ENCODE measurements at places on chromosomes 2 and 18.

GRCh38 chr2:24515335-24515734, 24.3 kb downstream of the NCOA1 start:
- DNase-seq = no peak

DNA sequence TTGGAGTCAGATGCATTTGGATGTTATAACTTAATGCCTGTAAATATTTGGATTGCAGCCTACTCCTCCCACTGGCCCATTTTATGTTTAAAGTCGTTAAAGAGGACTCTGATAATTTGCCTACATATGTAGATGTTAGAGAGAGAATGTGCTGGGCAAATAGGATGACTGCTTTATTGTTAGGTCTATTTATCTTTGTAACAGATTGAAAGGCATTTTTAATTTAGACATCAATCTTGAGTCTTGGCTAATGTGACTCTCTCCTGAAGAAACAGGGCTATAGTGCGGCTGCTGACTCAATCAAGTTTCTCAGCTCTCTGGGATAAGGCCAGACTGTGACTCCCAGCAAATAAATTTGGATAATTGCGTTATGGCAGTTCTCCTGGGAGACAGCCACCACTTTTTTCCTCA, 1101.4 kb downstream of the CBLN2 start:
- DNase-seq = peak; percentile 18

DNA sequence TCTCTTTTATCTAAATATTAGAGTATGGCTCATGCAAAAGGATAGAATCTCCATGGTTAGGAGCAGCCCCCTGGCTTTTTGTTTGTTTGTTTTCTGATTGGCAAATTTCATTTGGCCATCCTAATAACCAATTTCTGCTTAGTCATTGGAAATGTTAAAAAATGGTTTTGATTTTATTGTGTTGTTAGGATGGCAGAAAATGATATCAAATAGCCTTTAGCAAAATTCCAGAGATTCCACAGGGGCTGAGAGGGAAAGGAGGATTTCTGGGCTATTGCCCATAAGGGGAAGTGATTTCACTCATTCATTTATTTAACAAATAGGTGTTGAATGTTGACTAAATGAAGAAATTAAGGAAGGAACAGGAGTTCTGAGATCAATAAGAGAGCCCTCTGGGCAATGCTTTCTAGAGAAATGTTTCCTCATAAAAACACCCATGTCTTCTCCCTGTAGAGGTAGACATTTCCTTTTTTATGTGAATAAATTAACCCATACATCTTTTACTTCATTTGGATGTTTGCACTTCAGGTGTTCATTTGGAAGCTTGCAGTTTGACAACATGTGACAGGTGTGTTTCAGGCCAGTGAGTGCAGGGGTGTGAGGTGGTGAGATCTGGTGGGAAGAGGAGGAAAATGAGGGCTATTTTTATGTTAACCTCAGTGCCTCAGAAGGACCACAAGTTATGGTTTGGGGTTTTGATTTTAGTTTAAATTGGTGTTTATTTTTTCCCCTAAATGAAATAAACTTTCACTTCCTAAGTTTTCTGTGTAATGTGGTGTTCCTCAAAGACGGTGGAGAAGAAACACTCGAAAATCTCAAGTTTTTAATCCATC, 61.7 kb upstream of the EPC2 start:
- DNase-seq = no peak

- no peak for DNase-seq
Measured at GRCh38 chr2:37623406-37623805, 48.0 kb downstream of the CDC42EP3 start.

DNA sequence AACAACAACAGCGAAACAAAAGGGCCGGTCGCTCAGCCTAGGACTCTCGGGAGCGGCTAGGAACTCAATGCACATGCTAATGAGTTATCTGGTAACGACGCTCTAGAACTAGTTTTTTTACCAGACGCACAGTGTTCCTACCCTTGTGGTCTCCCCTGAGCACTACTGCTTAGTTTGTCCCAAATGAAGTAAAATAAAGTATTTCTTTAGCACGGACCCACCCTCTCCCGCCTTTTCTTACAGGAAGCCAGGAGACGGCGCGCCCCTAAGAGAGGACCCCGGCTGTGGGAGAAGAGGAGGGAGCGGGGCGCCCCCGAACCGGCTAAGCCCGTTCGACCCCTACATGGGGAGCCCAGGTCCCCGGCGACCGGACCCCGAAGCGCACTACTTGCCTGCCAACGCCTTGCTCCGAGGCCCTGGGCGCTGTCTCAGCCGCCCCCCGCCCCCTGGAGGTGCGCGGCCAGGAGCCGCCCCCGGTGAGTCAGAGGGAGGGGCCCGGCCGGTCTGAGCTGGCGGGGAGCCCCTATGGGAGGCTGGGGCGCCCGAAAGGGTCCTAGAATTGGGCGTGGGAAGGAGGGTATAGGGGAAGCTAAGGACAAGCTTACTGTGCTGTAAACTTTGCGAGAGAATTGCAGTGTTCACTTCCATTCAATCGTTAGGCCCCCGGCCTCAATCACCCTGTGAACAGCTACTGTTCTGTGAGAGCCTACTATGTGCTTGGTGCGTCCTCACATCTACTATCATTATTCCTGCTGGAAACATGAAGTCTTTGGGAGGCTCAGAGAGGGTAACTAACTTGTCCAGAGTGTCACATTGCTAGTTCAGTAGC, 3.6 kb upstream of the CAPG start:
- no peak for DNase-seq

GRCh38 chr2:107436281-107436680, 390.4 kb upstream of the RGPD4 start:
- DNase-seq = no peak

- no peak for DNase-seq
Measured at GRCh38 chr2:153873052-153874048, 1.6 kb downstream of the GALNT13 start.

GRCh38 chr2:9681427-9681817, 50.6 kb upstream of the YWHAQ start:
- no peak for DNase-seq

DNA sequence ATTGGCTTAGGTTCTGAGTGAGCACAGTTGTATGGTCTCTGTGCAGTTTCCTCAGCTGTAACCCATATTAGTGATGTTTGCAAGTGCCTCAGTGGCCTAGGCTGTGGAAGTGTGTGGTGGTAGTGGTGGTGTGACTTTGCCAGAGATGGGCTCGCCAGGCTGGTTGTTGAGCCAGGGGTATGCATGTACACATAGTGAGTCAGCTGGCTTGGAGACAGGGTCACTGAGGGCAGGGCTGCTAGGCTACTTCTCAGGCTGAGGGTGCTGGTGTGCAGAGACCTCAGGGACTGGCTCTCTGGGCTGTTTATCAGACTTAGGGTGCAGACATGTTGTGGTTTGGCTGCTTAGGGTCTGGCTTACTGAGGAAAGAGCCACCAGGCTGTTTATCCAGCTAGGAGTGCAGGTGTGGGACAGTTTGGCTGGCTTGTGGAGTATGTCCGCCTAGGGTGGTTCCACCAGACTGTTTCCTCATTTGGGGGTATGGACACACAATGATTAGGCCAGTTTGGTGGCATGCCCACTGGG, 15.0 kb downstream of the APLF start:
- DNase-seq = no peak

- DNase-seq = no peak
Measured at GRCh38 chr2:161004379-161004778, 155.8 kb upstream of the TANK start.

- no peak for DNase-seq
Measured at GRCh38 chr2:240359695-240360094, 75.8 kb upstream of the GPC1 start.

GRCh38 chr2:122868646-122869275, 1113.3 kb downstream of the TSN start:
- DNase-seq = no peak

DNA sequence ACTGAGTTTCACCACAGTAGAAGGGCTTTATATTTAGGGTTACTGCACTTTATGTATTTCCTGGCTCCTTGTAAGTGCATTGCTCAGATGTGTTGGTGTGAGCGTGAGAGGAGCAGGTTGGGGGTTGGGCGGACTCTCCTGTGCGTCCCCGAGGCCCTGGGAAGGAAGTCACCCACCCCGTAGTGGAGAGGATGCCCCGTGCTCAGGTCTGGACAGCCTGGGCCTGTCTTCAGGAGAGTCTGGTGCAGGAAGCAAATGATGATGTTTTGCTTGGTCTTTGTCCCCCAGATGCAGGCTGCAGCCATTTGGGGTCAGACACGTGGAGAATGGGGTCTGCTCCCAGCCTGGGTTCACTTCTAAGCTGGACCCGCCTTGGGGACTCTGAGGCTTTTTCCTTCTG, 182.8 kb downstream of the LDLRAD4 start:
- no peak for DNase-seq

DNA sequence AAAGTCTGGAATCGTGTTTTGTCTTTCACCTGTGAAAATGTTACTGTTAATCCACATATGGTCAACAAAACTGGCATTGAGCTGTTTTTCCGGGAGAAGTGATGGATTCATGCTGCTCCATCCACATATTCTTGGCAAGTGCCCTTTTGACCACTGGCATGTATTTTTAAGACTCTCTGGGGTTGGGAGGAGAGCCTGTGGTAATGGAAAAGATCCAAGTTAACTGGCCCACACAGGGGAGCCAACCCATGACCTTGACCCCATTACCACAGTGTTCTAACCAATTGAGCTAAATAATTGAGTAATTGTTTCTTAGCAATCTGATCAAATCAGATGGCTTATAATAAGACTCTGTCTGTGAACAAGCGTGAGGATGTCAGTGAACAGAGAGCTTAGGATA, 296.2 kb upstream of the NRP2 start:
- no peak for DNase-seq

- no peak for DNase-seq
Measured at GRCh38 chr18:25974630-25975077, 115.8 kb downstream of the SS18 start.

GRCh38 chr2:160375802-160376469, 117.7 kb downstream of the RBMS1 start:
- no peak for DNase-seq

All from left renal pelvis (tissue), 4 donors.